ENCODE measurements at places on chromosomes 13 and 19.

- DNase-seq, result no peak
Measured at GRCh38 chr19:56107626-56108351, 13.3 kb downstream of the ZNF787 start.

- no peak for DNase-seq
Measured at GRCh38 chr19:3625996-3626472, 556 bp downstream of the CACTIN start.

DNA sequence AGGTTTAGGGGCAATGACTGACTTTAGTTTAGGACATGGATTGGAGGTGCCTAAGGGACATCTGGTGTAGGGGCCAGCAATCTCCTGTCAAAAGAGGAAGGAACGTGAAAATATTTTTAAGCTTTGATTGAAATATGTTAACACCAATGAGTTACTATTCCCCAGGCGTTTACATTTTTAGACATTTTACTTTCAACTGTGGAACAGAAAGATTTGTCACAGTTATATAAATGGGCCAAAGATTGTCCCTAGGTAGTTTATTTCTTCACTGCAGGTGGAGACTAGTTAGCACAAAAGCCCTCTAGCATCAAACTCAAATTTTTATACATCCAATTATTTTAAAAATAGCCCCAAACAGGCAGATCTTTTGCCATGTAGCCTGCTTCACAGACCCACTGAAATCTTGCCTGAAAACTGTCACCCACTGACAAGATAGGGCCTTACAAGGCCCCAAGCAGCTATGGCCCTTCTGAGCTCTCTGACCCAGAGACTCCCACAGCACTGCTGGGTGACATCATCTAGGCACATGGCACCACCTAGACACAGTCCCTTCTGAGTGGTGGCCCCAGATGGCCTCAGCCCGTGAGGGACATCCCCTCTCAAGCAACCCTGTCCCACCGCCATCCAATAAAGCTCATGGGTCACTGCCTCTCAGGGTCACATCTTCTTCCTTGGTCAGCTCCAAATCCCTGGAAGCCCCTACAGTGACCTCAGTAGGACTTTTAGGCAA lies 64.8 kb upstream of the DOCK9 start:
- no peak for DNase-seq

DNA sequence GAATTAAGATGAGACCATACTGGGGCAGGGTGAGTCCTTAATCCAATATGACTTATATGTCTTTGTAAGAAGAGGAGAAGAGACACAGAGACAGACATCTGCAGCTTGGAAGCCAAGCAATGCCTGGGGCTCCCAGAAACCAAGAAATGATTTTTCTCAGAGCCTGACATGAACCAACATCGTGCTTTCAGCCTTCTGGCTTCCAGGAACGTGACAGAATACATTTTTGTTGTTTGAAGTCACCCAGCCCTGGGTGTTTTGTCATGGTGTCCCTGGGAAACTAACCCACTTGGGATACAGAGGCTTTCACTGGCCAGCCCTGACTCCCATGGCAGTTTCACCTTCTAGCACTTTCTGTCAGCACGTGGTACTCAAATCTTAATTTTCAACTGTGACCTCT lies 95.3 kb upstream of the SLC10A2 start:
- DNase-seq, result no peak

DNA sequence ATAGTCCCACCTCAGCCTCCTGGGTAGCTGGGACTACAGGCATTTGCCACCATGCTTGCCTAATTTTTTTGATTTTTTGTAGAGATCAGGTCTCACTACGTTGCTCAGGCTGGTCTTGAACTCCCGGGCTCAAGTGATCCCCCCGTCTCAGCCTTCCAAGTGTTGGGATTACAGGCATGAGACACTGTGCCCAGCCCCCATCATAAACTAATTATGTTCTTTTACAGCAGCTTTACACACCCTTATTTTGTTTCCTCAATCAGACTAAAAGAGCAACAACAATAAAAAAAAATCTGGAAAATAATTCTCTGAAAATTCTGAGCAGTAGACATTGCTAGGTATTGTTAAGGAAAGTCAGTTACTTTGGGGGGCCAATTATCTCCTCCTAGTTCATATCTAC lies 35.7 kb downstream of the STARD13 start:
- no peak for DNase-seq

- DNase-seq, result no peak
Measured at GRCh38 chr13:110006304-110006703, 219.9 kb upstream of the IRS2 start.

- no peak for DNase-seq
Measured at GRCh38 chr13:73580513-73581267, 521.9 kb downstream of the KLF5 start.

DNA sequence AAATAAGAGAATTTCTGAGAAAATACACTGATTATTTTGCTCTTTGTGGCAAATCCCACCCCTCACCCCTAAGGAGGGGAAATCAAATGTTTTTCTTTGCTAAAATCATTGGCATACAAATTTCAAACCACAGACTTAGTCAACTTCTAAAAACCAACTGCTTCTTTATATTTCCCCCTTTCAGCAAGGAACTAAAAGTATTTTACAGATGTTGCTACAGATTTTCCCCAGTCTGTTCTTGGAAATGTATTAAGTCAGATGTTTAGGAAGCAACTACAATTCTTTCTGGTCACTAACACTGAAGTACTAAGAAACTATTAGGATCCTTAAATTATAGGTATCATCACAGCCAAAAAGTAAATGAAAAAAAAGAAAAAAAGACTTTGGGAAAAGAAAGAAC lies 6.9 kb downstream of the MTMR6 start:
- DNase-seq, result no peak

DNA sequence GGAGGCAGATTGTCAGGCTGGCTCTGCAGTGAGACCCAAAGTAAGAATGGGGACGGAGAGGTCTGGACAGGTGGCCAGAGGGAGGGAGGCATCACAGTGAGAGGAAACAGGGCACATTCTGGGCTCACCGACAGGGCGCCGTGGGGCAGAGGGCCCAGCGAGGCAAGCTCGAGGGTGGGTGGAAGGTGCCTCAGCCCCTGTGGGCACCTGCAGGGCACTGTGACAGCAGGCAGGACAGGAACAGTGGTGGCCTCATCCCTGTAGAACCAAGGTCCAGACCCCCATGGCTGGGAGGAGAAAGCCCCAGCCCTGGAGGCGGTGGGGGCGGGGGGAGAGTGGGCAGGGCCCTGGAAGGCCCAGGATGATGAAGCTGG lies 27.7 kb downstream of the PIP5K1C start:
- DNase-seq, result no peak

GRCh38 chr19:38389101-38389925 lies 816 bp downstream of the SPRED3 start:
- DNase-seq, result no peak

GRCh38 chr19:38182536-38183210 lies 41.3 kb downstream of the DPF1 start:
- no peak for DNase-seq

- DNase-seq, result no peak
Measured at GRCh38 chr13:109900741-109901140, 114.4 kb upstream of the IRS2 start.

DNA sequence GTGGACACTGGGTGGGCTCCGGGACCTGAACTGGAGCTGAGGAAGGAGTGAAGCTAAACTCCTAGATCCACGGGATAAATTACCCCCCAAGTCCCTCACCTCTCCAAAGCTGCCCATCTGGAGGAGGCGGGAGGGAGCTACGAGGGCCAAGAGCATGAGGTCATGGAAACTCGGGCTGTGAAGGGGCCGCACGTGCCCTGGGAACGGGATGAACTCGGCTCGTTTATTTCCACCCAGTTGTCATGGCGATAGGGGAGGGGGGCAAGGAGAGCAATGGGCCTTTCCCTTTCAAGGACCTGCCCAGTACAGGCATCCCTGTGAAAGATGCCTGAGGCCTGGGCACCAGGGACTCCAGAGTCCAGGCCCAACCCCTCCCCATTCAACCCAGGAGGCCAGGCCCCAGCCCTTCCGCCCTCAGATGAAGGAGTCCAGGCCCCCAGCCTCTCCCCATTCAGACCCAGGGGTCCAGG lies 3.8 kb downstream of the PPP1R12C start:
- DNase-seq, result no peak

DNA sequence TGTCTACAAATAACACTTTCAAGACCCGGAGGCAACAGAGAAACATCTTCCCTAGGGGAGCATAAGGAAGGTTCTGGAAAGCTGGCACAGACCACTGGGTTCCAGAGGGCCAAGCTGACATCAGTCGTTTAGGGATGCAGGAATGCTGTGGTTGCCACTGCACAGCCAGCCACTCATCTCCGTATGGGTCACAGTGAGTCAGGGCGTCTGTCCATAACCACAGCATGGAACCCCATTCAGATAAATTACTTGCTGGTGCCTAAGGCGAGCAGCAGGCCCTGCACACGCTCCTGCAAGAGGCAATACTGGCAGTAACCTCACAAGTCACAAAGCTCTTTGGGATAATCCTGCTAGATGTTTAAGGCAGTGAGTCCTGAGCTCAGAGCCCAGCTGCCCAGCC lies 140.9 kb upstream of the UBL3 start:
- DNase-seq, result no peak

GRCh38 chr13:28794396-28794795 lies 25.7 kb upstream of the MTUS2 start:
- no peak for DNase-seq

DNA sequence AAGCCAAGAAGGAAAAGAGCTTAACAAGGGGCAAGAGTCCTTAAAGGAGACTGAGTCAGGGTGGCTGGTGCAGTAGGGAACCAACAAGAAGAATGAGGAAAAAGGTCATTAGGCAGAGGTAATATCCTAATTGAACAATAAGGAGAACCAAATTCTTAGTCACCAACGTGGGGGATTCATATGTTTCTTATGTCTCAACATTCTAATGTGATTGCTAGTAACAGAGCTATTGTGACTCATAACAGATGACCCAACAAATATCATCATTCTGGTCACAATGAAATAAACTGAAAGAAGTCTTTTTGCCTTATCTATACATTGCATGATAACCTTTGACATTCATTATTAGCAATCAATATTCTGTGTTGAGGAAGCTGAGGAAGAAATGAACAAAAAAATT lies 101.6 kb downstream of the RAP2A start:
- DNase-seq, result no peak

- no peak for DNase-seq
Measured at GRCh38 chr13:103006641-103007426, 59.4 kb downstream of the SLC10A2 start.

DNA sequence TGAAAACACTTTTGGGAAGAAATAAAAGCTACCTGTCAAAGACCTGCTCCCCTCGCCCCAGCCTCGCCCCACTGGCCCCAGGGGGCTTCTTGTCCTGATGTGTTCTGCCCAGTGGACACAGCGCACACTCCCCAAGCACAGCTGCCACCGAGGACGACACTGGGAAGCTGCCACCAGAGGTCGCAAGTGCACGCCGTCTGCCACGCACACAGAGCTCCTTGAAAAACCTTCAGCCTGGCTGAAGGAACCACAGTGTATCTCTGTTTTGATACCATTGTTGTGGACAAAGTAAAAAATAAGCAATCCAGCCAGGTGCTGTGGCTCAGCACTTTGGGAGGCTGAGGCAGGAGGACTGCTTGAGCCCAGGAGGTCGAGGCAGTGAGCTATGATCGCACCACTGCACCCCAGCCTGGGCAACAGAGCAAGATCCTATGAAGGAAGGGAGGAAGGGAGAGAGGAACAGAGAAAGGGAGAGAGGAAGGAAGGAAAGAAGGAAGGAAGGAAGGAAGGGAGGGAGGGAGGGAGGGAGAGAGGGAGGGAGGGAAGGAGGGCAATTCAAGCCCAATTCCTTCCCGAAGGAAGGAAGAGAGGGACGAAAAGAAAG lies 57.3 kb downstream of the CEBPG start:
- peak; percentile 41 for DNase-seq

- no peak for DNase-seq
Measured at GRCh38 chr19:53883741-53884140, 1.7 kb downstream of the PRKCG start.

GRCh38 chr19:20482721-20483120 lies 82.9 kb downstream of the ZNF737 start:
- DNase-seq, result no peak

GRCh38 chr19:50563597-50563996 lies 4.6 kb downstream of the LRRC4B start:
- DNase-seq, result no peak

GRCh38 chr13:95209109-95209508 lies 92.1 kb downstream of the ABCC4 start:
- DNase-seq, result no peak

- DNase-seq, result no peak
Measured at GRCh38 chr19:4906963-4907362, 2.3 kb upstream of the UHRF1 start.

- DNase-seq, result no peak
Measured at GRCh38 chr19:34120846-34121639, 51.3 kb upstream of the LSM14A start.

GRCh38 chr13:101634142-101634541 lies 181.7 kb downstream of the ITGBL1 start:
- DNase-seq, result no peak

- DNase-seq, result no peak
Measured at GRCh38 chr19:48806518-48806817, 4.4 kb downstream of the BCAT2 start.
